Activated CD4-positive, alpha-beta T cell treated with anti-CD3 and anti-CD28 coated beads, Interleukin-2, amount 50 U/mL, for 4 hours (primary cell): ENCODE measurements at places on chromosomes 1 and 21.

DNA sequence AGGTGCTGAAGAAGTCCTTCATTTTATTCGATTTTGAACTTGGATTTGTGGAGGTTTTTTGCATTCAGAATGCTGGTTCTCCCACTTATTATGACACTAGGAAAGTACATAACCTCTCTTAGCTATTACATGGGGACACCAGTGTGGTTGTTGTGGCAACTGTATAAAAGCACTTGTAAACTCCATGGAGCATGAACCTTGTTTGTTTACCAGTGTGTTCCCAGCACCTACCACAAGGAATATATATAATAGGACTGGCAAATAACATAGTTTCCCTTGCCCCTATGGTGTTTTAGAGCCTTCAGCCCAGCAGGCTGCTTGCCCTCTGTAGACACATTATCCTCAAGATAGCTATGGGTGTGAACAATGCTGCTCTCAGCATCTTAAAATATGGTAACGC, 43.1 kb downstream of the RASSF5 start:
- no peak for DNase-seq

DNA sequence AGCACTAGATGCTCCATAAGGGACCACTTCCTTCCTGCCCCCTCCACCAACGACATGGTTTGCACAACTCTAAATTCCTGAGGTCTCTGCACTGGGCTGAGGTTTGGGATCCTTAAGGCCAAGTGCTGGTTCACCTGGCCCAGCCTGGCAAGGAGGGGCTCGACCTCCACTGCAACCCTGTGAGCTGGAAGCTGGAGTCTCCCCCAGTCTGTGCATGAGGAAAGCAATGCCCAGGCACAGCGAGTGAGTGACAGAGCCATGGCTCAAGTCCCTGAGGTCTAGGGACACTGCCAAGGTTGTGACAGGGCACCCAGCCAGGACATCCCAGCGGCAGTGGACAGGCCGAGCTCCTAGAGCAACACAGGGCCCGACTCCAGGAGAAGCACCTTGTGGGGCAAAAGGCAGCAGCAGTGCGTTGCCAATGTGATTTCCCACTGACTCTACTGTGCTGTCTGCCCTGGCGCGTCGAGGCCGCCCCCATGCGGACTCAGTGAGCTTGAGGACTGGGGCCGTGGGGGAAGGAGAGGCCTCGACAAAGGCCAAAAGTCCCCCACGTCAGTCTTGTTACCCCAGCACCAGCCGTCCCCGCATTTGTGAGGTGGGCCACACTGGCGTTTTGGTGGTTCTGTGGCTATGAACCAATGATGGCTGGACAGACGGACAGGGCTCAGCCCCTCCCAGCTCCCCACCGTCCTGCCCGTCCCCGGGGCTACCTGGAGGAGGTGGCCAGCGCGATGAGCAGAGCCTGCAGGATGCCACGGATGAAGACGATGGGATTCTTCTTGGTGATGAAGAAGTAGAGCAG, 30.0 kb downstream of the PODN start:
- no peak for DNase-seq

DNA sequence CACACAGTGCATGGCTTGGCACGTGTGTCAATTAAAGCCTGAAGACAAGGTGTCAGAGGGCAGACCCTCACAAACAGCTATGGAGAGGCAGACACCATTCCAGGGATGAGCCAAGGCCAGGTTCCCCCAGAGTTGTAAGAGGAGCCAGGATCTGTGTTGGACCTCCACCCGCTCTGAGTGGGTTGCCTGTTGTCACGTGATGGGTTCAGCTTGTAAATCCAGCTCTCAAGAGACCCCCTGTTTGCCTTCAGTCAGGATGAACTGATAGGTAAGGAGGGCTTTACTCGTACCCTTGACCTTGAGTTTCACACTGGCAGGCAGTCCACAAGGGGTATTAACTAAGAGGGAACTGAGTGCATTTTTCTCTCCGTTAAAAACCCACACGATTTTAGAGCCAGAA, 27.7 kb upstream of the KCND3 start:
- no peak for DNase-seq

DNA sequence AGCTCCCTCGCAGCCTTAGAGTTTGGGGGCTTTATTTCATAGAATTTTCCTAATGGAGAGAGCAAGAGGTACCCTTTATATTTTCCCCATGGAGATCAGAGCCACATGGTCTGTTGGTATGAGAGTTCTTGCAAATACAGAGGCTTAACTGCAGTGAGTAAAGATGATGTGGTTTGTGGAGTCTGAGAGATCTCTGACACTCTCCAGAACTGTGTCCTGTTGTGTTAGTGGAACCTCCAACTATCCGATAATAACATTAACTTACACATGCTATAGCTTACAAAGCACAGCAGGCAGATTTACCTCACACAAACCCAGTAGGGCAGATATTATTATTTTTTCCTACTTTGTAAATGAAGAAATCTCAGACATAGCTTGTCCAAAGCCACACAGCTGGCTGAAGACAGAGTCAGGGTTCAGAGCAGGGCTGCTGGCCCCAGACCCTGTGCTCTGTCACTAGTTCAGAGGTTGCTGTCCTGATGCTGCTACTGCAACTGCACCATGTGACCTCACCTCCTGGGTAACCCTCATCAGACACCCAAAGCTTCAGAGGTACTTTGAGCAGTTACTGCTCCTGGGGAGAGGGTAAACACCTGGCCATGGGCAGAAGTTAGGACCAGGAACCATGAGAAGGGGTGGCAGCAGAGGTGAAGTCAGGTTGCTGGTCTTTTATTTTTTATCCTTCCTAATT, 384.8 kb upstream of the PROX1 start:
- DNase-seq = no peak

GRCh38 chr1:59767119-59767518, 47.6 kb upstream of the HOOK1 start:
- DNase-seq = no peak

- DNase-seq = no peak
Observed at GRCh38 chr1:203284411-203285123, 20.8 kb upstream of the BTG2 start.

DNA sequence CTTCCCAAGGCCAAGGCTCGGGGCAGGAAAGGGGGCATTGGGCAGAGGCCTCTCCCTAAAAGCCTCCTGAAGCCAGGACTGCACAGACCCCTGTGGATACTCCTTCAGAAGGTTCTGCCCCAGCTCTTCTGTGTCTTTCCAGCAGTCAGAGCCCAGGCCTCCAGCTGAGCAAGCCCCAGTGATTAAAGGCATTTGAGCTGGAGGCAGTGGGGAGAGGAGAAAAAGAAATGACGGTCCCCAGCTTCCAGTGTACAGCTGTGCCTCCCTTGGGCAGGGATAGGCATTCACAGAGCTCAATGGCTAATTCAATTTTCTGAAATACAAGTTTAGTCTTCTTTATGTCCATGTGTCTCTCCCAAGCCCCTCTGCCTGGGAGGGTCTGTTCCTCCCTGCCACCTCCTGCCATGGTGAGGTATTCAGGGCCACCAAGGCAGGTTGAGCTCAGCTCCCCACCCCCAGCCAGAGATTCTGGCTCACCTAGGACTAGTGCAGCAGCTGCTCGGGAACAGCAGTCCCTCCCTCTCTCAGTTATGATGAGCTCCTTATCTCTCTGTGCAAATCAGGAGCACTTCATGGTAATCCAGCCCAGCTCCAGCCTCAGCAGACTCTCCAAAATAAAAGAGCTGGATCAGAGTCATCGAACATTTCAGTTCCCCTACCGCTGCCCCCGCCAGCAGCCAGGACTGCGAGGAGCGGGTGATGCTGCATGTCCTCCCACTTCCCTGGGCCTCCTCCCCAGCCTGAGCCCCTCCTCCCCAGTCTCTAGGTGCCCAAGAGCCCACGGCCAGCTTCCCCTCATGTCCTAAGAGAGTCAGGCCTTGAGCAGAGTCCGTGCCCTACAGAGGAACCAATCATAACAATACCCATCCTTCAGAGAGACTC, 208.4 kb upstream of the ZC3H12A start:
- no peak for DNase-seq

- peak; percentile 71 for DNase-seq
Observed at GRCh38 chr1:27296773-27297291, 25.1 kb upstream of the TMEM222 start.

GRCh38 chr1:53732409-53732808, 6.6 kb downstream of the GLIS1 start:
- no peak for DNase-seq

DNA sequence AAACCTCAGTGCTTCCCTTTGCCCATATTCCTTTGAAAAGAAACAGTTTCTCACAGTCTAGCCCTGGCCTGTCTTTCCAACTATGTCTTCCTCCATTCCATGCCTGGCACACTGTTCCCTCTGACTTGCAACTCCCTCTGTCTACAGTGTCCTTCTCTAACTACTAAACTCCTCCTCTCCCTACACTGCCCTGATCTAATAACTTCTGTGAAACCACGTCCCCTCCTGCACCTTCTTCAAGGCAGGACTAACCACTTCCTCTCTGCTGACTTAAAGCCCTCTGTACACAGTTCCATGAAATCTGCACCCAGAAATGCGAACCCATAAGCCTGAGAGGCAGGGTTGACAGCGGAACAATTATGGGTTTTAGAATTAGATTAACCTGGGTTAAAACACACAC, 62.2 kb upstream of the ATP1B1 start:
- peak; percentile 6 for DNase-seq

- DNase-seq = no peak
Observed at GRCh38 chr1:68959461-68960030, 462.7 kb upstream of the DEPDC1 start.

DNA sequence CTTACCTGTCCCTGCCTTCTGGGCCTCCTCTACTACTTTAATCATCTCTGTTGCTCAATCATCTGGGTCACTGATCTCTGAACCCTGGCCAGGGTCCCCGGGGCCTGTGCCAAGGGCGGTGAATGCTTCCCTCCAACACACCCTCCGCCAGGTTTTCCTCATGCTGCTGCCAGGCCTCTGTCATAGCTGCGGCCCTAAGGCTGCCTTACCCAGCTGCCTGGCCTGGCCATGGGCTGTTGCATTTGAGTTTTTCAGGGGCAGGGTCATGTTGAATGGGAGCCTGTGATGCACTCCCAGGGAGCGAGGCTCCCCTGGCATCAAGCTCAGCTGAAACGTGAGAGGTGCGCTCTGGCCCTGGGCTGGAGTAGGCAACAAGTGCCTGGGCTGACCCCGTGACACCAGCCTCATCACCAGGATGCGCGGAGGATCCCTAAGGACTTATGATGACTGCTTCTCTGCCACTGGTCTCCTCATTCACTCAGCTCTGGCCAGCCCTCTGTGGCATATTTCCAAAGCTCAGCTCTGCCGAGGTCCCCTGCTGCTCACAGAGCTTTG, 7.6 kb downstream of the EDN2 start:
- DNase-seq = no peak

DNA sequence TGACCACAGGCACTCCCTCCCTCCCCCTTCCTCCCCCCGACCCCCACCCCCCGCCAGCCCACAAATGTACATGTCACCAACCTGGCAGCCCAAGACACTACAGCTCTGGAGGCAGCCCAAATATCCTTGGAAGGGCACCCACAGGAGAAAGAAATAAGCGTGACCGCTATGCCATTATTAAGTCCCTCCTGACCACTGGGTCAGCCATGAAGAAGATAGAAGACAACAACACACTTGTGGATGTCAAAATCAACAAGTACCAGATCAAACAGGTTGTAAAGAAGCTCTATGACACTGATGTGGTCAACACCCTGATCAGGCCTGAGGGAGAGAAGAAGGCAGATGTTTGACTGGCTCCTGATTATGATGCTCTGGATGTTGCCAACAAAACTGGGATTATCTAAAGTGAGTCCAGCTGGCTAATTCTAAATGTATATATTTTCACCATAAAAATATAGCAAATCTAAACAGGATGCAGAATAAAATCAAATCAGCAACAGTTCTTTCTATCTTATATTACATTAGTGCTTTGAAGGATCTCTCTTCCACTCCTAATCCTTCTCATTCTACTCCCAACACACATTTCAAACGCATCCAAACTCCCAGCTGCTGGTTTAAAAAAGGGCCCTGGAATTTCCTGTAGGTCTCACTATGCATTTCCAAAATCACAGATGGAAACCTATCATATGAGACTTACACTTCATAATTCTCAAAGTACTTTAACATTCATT, 77.4 kb upstream of the SLFNL1 start:
- no peak for DNase-seq

- DNase-seq = no peak
Observed at GRCh38 chr1:167628741-167629515, 1.1 kb upstream of the RCSD1 start.

- DNase-seq = no peak
Observed at GRCh38 chr1:108190001-108190634, 10.0 kb downstream of the SLC25A24 start.

DNA sequence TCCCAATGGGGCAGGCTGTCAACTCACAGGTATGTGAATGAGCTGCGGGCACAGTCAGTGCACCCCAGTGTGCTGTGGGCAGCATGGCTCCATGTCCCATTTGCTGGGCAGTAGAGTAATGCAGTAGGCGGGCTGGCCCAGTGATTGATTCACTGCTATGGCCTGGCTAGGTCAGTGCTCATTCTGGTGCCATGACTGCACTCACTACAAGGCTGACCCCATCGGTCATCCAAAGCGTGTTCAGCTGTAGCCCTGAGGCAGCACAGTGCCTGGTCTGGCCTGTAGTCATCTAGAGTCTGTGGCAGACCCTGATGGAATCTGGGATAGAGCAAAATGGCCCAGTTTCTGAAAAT, 7.4 kb downstream of the HYI start:
- DNase-seq = no peak
